ENCODE measurements at places on chromosomes 3 and 15.
A peak's percentile ranks its signal among the peaks of the same experiment; 100 is the strongest.

DNA sequence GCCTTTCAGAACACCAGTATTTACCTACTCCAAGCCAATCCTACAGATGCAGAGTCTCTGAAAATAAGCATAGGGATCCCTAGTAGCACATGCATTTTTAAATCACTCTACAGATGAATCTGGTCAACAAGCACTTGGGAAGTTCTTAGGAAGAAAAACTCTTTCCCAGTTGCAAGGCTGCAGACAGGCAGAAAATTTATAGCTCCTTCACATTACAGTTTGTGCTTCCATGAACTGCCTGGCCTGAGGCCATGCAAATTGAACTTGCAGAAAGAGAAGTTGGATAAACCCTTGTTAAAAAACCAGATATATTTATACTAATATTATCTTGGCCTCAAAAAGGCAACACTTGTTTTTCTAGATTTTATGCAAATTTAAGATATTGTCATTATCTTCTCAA, 256.9 kb downstream of the EPHA3 start:
- no peak for DNase-seq

DNA sequence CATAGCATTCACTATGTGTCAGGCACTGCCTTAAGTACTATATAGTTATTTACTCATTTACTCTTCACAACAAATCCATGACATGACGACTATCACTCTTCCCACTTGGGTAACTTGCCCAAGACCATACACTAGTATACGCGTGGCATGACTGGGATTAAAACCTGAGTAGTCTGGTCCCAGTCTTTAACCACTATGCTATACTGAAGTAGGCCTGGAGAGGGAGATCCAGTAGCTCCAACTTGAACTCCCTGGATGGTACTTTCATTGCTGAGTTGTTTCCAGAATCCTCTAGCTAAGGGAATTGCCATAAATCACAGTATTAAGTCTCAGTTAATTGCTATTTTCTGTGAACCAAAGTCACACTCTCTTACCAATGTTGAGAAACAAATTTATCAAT, 116.2 kb upstream of the LSAMP start:
- DNase-seq, result no peak

DNA sequence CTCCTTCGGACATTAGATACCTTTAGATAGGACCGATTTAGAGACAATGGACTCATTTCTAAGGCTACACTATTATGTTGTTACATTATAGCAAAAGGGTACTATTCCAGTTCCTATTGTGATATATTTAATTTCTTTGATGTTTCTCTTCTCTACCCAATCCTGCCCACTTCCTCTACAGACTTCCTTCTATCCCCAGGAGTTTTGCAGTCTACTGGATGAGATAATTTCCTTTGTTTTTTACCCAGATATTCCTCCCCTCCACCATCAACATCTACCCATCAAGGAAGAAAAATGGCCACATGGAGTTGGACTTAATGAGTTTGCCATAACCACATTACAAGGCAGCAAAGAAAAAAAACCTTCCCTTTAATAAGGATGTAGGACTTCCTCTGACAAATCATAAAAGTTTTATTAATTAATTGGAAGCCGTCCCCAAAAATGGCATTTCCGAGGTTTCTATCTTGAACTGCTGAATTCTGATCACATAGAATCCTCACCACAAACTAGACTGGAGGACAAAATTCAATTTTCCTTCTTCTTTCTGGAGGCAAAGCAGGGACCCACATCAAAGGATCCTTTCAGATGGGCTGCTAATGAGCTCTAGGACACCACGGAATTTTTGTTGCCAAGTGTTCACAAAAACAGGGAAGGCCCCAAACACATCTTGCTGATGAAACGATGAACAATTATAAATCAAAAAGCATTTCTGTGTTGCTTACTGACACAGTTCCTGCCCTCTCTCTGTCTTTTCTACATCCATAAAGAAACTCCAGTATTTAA, 33.4 kb downstream of the FRMD4B start:
- DNase-seq, result no peak

- no peak for DNase-seq
These were observed 150.7 kb downstream of the OPA1 start for GRCh38 chr3:193743702-193744047.

DNA sequence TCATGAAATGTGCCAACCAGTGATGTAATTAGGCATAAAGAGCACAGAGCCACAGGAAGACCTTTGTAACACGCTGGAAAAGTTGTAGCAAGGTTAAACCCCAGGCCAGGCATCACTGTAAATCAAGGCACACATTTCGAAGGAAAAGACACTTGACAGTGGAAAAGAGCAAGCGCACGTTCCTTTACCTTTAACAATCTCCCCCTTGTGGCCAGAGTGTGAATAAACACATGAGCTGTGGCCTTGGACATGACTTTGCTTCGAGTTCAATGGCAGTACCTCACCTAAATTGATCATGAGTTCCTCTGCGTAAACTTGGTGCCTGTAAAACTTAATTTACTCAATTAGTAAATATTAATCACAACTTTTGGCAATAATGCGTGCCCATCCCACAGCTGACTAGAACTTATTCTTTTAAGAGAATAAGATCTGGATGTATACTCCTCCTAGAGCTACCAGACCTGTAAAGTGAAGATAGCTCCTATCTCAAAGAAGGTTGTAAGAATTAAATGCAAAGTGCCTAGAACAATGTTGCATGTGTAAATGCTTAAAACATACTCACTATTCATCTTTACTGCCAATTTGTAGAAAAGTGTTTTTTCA, 757.0 kb upstream of the NECTIN3 start:
- DNase-seq, result no peak

- no peak for DNase-seq
These were observed 5.8 kb upstream of the DIS3L start for GRCh38 chr15:66287461-66288057.

- DNase-seq, result no peak
These were observed 97.3 kb downstream of the AKAP13 start for GRCh38 chr15:85477730-85478129.

DNA sequence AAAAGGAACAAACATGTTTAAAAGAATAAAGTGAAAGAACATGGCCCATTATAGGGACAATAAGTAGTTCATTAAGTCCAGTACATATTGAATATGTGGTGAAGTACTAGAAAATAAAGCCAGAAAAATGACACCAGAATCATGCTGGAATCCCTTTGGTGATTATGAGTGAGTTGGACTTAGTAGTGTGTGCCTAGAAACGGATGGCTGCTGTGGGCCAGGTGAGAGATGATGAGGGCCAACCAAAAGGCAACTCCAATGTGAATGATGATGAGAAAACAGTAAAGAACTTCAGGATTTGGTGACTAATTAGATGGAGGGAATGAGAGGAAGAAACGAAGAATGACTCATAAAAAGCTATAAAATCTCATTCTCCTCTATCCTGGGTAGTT, 3.3 kb downstream of the CRYGS start:
- DNase-seq, result no peak

GRCh38 chr15:74827614-74828013, 1.2 kb downstream of the CPLX3 start:
- no peak for DNase-seq

- DNase-seq, result peak; percentile 92
These were observed at the start of gene MTFMT for GRCh38 chr15:65028921-65029735. MTFMT (minus strand) TSS chr15:65029639; CDS start chr15:65029613, 26 bp downstream.

DNA sequence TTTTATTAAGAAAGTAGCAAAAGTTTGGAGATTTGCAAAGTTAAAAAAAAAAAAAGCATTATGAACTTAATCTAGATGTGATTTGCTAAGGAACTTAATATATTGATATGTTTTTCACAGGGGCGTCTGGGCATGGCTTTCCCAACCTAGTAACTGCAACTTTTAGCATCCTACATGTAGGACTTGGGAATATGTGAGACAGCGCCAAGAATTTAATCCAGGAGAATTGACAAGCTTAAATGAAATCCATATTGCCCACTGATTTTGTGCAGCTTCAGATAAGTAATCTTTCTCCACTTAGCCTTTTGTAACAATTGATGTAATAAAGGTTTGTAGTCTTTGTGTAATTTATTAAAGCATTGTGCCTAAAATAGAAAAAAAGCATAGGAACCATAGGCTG, 982 bp upstream of the GABPB1 start:
- DNase-seq, result no peak

DNA sequence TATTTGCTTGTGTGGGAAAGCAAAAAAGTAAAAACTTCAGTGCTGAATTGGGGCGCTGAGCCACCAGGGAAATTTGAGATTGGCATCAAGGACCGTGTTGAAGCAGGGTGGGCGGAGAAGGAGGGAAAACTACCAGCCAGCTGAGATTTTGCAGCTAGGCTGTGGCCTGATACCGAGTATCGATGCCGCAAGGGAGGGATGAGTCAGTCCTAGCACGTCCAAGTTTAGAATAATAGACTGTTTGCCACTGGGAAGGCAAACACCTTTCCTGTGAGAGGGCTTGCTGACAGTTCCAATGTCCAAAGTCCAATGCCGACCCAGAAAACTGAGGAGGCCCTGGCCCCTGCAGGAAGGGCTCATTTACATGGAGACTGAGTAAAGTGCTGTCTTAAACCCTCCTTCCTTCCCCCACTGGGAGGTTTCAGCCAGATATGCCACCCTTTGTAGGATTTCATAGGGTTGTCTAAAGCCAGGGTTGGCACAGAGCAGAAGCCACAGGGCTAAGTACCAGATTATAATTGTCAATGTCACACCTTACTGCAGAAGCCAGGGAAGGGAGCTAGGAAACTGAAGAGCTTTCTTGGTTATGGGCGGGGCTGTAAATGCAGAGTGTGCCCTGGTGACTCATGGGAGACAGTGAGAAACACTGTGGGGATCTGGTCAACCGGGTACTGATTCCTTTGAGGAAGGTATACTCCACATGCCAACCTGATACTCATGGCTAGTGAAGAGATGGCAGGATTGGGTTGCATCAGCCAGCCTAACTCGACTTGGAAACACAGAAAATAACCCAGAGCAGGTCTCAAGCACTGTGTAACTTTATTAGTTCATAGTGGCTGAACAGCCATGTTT, 28.4 kb upstream of the PIK3CB start:
- DNase-seq, result peak; percentile 82

- no peak for DNase-seq
These were observed 82.5 kb downstream of the NEK11 start for GRCh38 chr3:131109156-131109555.

DNA sequence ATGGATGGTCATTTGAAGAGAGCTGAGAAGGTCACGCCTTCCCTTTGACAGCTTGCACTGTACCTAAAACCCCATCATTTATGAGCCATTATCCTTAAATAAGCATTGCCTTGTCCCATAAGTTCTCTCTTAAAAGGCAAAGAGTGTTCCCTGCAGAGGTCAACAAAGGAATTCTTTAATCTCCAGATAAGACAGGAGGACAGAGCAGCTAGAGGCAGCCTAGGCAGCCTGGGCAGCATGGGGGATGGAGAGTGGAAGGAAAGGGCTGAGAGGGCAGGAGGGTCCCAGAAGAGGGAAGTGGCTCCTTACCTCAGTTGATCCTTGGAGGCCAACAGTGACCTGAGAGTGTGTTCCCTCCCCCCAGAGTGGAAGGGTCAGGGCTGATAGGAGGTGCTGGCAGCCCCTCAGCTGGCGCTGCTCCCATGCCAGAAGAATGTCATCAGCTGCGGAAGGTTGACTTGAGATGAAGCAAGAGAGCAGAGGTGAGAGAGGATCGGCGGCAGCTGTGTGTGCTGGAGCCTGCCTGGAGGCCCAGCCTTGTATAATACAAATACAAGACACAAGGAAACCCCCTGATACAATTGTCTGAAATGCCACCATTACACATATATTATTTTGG, 12.8 kb downstream of the KBTBD13 start:
- DNase-seq, result no peak

DNA sequence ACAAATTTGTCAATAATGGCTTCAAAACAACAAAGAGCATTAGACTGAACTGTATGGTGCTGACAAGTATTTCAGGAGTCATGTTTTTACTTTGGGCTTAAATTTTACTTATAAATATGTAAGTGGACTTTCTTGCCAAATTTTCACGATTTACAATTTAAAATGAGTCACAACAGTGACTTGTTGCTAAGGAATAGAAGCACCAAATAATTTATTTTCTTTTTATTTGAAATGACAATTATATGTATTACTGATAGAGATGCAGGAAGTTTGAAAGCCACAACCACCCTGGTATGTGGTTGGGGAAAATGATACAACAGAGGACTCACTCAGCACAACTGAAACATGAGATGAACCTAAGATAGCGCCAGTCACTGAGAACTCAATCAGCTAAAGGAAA, 90.3 kb downstream of the FMN1 start:
- no peak for DNase-seq

GRCh38 chr3:38458796-38459498, 5.3 kb downstream of the ACVR2B start:
- peak; percentile 54 for DNase-seq

- no peak for DNase-seq
These were observed 3.2 kb upstream of the BLOC1S6 start for GRCh38 chr15:45583731-45584639.

DNA sequence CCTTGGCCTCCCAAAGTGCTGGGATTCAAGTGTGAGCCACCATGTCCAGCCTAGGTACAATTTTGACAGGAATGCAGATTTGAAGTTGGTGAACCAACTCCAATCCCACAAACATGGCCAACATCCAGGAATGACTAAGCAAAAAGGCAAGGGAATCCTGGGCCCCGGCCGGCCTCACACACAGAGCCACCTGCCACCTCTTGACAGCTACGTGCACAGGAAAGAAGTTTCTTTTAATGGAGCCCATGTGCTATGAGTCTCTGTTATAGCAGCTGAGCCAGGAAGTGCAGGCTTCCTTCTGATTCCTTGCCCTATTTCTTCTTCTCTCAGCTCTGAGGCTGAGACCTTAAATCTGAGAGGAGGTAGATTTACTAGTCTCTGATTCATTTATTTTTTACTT, 8.8 kb downstream of the TMEM40 start:
- DNase-seq, result peak; percentile 80

Measured in posterior cingulate gyrus (tissue), 11 donors.